ENCODE measurements at places on chromosomes 7 and 10.

DNA sequence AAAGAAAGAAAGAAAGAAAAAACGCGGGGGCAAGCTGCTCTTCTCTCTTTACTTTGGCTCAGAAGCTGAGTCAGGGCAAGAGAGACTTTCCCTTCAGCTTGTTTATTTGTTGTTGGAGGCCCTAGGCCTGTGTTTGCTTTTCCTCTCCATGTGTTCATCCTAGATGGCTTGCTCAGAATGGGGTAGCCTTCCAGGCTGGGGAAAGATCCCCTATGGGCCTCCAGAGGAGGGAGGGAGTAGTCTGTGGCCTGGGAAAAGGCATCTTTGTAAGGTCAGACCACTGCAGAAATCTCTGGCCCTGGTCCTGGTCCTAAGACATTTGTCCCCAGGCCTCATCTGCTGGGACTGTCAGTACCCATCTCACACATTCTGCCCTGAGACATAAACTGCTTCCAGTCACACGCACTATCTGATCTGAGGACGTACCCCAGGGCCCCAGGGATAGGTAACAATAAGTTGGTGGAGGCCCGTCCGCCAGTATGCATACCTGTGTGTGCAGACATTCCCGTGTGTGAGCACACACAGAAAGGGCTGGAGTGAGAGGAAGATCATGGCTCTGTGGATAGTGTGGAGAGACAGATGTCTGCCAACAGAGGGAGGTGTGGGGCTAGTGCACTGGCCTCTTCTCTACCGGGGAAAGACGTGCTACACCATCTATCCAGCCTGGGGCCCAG lies 4.9 kb upstream of the SCD start:
- DNase-seq: peak; percentile 67

GRCh38 chr7:28858206-28858605 lies 99.9 kb downstream of the TRIL start:
- no peak for DNase-seq

DNA sequence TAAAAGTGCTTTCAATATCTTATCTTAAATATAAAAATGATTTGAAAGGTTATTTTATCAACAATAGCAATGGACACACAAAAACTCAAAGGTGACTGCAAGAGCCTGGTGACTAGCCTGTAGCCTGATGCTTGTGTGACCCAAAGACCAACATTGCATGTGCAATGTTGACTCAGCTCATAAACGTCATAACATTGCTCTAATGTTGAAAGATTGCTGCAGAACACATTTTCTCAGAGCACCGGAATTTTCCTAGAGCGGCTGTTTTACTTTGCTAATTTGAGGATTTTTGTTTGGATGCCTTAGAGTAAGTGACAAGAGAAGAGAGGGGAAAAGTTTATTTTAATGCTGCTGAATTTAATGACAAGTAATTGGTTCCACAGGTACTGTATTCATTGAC lies 107.1 kb downstream of the RAB18 start:
- DNase-seq: no peak

GRCh38 chr10:116737627-116738327 lies 4.6 kb downstream of the HSPA12A start:
- DNase-seq: no peak

DNA sequence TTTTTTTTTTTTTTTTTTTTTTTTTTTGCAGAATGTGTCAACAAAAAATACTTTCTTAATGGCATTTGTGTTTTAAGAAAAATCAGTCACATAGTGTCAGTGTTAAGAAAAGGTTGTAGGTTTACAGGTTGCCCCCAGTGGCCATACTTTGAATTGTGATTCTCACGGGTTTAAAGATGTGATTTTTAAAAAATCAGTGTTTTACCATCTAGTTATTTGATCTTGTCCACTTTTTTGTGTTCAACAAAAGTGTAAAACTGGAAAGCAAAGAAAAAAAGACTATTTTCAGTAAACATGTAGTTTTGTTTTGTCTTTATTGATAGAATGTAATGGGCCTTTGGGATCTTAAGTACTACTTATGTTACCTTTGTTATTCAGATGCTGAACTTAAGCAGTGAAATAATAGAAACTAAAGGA lies 25.7 kb downstream of the SUV39H2 start:
- peak; percentile 49 for DNase-seq

DNA sequence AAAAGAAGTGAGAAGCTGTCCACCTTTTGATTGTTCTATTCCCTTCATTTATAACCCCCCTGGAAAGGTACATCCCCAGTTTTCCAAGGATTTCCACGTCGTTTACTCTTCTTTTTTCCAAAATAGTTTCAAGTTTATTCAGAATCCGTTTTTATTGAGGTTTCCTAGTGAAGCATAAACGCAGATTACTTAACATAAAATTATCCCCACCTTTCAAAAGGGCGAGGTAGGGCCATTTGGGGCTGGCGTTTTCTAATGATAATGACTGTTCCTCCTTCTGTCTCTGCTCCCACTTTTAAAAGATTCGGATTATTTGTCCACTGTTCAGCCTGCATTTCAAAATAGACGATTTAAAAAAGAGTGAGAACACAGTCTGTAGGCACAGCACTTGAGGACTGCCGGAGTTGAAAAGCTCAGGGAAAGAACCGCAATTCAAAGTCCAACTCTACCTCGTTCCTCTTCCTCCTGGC lies 165.2 kb upstream of the PPP1R3A start:
- DNase-seq: no peak

GRCh38 chr10:61408105-61408504 lies 45.1 kb downstream of the TMEM26 start:
- no peak for DNase-seq

DNA sequence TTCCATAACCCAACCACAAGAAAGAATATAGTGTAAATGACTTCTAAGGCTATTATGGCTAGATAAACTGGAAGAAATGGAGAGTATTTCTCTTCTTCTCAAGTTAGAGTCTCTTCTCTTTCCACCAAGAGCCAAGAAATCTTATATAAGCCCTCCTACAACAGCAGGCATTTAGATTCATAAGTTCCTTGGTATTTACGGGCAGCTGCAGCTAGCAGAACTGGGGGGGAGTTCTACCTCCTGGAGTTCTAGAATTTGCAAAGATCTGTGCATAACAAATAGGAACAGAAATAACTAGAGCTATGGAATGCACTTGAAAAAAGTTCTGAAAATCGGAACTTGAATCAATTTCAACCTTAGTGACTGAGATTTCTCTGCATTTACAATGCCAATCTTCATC lies 715.2 kb upstream of the GRM3 start:
- no peak for DNase-seq

DNA sequence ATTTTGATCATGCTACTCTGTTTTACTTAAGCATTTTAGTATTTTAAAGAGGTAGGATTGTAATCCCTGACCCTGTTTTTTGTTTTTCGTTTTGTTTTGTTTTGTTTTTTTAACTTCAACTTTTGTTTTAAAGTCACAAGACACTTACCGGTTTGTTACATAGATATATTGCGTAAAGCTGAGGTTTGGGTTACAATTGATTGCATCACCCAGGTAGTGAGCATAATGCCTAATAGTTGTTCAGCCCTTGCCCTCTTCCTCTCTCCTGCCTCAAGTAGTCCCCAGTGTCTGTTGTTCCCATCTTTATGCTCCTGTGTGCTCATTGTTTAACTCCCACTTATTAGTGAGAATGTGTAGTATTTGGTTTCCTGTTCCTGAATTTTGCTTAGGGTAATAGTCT lies 93.1 kb upstream of the TEX47 start:
- no peak for DNase-seq
